ENCODE measurements at places on chromosomes 7 and 10. TPM values are rescaled to one million over a fixed set of nuclear protein-coding genes. Genes with fewer than 3 reads are reported as not detected.

DNA sequence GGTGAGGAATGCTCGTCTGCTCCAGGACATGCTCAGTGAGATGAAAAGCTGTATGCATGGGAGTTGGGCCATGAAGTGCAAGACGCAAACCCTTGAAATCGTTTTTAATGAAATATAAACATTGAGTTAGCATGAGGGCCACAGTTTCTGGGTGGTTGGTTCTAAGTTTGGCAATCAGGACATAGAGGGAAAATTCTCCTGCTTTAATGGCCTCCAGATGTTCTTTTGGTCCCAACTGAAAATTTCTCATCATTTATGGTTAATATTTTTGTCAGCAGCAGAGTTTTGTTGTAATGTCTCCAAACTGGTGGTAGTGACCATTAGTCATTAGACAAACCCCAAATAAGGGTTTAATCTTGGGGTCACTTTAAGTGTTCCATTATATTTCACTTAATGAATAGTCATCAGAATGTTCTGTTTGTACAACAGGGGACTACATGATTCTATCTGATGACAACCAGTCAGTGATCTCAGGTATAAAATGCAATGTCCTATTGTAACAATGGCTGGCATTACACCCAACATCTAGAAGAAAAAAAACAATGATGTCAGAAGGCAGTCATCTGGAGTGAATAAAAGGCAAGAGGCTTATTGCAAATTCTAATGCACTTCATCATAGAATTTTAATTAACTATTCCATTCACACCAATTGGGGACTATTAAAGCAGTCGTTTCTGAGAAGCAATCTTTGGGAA, 197.4 kb downstream of the JCAD start:
- no peak for DNase-seq

The BMI1 gene
- total RNA-seq = 32.1 TPM

DNA sequence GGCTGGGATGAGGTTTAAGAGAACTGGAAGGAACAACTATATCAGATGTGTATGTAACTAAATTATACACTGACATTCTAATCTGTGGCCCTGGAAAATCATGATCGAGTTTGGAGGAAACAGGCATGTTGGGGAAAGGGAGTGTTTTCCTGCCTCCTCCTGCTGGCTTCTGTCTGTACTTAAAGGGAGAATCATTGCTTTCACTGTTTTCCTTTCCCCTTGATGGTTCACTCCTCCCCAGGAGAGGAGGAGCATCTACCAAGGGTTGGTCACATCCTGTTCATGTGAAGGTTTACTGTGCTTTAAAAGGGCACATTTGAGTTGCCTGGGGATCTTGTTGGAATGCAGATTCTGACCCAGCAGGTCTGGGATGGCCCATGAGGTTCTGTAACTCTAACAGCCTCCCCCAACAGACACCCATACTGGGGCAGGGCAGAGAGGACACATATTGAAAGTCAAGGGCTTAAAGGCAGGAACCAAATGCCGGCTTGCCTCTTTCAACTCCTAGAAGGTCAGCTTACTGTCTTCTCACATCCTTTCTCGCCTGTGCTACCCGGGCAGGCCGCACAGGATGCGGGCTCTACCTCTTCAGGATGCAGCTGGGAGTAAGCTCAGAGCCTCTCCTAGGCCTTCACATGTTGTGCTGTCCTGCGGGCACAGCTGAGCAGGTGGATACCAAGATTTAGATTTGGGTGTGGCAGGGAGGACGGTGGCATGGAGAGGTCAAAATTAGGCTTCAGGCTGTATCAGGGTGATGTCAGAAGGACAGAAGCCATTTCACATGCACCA, 694.8 kb downstream of the KCNMA1 start:
- no peak for DNase-seq

The TEX36 gene
- total RNA-seq = not detected

DNA sequence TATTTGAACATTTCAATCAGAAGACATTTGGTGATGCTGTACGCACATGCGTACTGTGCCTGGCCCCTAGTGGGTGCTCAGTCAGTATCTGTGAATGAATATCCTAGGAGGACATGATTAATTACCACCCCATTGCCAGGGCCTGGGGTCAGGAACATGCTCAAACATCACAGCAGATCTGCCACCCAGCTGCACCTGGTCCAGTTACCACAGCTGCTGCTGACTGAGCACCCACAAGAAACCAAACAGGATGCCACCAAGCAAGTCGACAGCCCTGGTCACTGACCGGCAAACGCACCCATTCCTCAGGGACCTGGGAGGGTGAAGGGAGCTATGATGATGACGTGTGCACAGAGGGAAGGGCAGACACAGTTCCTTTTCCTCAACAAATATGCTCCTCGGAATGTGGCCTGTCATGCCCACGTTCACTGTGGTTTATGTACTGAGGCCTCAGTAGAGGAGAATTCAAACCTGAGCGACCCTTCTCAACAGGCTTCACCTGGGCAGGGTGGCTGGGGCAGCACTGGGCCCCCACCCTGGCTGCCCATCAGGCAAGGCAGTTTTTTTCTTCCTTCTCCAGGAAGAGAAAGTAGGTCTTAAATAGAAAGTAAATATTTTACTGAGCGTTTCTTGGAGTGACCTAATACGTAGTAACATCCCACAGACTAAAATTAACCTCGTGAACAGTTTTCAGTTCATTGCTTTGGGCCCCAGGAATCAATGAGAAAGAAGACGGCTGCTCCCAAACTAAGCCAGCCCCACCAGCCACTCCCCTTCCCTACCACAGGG, 13.4 kb downstream of the CTBP2 start:
- DNase-seq = no peak

DNA sequence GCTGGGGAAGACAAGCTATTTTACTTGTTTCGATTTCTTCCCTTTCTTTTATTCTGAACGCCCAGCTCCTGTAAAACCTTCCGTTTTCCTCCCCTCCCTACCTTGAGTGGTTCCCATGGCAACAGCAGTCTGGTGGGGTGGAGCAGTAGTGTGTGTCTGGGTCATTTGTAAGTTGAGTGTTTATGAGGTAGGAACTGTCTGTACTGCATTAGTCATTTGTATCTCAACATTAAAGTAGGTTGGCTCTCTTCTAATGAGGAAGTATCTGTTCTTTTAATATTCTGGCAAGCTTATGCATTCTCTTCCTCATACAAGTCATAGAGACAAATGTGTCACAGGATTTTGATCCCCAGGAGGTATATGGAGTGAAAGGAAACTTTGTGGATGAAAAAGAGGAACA, 85.3 kb upstream of the CCDC6 start:
- peak; percentile 12 for DNase-seq

DNA sequence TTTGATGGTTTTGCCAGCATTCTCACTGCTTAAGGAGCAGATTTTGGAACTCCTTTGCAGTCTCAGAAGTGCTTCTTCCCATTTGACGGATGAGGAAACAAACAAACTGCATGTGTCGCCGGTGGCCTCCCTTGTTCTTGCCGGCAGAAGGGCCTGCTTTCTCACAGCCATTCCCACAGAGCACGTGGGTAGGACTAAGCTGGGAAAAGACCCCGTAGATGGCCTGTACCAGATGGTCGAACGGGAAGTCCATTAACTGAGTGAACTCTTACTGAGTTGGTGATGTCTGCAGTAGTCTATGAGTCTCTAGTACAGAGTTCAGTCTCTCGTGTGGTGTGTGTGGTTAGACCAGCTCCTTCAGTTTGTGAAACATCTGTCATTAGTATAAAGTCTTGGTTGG, 131.9 kb downstream of the TRRAP start:
- no peak for DNase-seq

- no peak for DNase-seq
These were observed 458.6 kb downstream of the INHBA start for GRCh38 chr7:41244246-41244645.

DNA sequence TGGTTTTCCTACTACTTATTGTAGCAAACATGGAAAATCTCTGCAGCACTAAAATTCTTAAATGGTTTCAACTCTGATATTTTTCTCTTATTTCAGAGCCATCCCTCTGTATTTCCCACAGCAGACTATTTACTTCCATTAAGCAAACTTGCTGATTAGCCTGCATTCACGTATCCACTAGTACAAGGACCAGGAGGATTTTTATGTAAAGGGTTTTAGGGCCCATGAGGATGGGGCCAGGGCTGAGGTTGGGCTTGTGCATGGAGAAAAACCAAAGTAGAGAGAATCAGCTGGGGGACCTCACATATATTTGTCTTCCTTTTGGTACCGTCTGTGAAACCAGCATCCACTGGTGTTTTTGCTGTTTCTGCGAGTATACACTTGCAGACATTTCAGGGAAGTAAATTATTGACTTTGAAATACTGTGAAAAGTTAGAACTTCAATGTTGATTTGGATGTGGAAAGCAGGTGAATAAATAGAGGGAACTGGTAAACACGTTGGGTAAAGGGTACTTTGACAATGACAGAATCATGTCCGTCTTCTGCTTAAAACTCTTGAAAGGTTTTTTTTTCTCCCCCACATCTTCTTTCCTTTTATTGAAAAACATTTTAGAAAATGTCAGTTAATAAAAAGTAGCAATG, 44.3 kb downstream of the ERLIN1 start:
- DNase-seq = no peak
